ENCODE measurements at places on chromosomes 6 and 20.
A peak's percentile ranks its signal among the peaks of the same experiment; 100 is the strongest.

DNA sequence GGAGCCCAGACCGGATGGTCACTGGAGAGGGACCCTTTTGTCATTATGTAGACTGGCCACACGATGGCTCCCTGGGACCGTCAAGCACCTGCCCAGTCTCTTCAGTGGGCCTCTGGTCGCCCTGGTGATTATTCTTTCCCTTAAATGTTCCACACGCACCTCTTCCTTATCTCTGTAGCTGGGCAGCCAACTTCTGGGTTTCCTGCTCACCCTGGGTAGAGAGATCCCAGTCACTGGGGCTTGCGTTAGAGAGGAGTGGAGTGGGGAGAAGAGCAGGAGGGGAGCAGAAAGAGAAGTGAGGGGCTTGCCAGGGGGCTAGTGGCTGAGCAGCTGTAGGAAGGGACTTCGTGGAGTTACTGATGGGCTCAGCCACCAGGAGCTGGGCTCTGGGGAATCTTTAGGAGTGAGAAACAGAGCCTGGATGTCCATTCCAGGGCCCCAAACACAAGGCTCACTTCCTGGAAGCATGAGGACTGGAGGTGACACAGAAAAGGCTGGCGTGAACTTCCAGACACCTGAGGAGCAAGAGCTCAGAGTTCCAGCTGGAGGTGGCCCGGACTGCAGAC, 150.1 kb downstream of the DHX35 start:
- peak; percentile 55 for DNase-seq

DNA sequence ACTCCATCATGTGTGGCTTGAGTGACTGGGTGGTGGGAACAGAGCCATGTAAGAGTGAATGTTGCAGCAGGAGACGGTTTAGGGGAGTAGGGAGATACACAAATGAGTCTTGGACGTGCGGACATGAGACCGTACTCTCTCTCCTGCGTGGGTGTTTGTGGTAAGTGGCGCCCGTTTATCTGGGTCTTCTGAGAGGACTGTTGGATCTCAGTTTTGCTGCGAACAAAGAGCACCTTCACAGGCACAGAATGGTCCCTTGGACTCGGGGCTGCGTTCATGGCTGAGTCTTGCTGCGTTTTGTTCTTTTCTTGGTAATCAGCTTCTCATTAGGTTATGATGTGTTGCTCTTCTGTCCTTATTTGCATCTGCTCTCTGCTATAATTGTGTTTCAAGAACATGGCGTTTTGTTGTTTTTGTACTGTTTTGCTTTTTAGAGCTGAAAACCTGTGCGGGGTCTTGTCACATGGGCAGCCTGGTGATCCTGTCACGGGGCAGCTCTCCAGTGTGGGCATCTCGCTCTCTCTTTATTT, 28.5 kb downstream of the STK35 start:
- DNase-seq: no peak

GRCh38 chr20:40589581-40589980, 99.5 kb downstream of the MAFB start:
- DNase-seq: no peak

GRCh38 chr6:131258010-131258652, 122.9 kb downstream of the AKAP7 start:
- no peak for DNase-seq

DNA sequence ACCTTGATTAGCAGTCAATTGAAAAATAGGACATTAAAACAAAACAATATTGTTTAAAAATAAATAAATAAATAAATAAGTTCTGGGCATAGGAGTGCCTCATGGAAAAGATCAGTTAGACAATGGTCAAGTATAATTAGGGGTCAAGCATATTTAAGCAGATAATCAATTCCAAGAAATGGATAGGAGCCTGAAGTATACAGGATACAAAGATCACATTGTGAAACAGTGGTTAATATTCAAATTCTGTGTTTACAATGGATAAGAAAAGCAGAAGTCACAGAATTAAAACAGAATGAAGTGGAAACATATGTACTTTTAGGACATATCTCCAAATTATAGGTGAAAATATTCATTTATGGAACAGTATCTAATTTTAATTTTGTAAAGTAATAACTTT, 1028.6 kb upstream of the CITED2 start:
- no peak for DNase-seq

GRCh38 chr6:156283091-156283490, 494.1 kb upstream of the ARID1B start:
- DNase-seq: no peak

DNA sequence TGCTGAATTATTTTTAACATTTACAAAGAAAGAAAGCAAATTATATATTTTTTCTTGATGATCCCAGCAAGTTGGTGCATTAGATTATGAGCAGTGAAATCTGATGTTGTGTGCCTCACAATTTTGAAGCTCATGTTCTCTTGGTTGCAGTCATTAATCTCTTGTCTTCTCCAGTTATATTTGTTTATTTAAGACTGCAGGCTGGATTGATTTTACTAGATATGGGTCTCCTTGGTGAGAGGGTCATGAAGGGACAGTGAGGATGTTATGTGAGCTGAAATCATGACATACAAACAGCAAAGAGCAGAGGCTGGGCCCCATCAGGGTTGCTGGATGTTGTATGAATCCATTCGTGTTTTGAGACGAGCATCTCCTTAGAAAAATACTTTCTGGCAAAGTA, 64.2 kb upstream of the AKIRIN2 start:
- no peak for DNase-seq

DNA sequence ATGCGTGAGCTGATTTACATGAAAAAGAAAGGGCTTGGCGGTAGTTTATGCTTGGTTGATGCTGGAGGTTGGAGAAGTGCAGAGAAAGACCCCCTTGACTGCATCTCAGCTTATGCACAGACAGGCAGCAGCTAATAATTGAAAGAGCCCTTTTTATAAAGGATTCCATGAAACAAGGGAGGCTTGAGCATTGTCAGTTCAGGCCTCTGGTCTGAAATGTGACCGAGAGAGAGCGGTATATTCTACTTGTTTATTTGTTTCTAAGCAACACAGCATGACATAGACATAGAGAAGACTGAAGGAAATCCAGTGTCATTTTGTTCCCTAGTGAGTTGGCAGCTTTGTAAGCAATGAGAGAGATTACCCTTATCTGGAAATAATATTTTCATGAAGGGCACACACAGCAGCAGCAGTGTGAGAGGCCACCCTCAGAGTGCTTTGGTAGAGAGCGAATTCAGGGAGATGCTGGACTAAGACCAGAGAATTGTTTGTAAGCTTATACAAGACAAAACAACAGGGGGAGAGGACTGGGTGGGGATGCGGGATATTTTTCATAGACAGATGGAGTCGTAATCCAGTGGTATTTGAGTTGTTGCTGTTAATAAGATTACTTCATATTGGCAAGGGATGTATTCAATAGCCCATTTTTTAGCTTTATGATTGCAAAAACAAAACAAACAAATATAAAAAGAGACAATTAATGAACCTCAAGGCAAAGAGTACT, 34.6 kb upstream of the LAMA2 start:
- DNase-seq: no peak

GRCh38 chr6:12297363-12298016, 7.3 kb downstream of the EDN1 start:
- DNase-seq: no peak

GRCh38 chr20:42152575-42152974, 534.4 kb upstream of the CHD6 start:
- DNase-seq: no peak

DNA sequence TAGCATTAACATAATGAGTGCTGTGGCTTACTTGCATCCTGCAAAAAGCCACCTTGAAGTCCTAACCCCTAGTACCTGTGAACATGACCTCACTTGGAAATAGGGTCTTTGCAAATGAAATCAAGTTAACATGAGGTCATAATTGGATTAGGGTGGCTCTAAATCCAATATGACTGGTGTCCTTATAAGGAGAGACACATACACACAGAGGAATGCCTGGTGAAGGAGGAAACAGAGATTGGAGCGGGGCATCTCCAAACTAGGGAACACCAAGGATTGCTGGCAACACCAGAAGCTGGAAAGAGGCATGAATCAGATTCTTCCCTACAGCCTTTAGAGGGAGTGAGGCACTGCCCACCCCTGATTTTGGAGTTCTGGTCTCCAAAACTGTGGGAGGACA, 17.6 kb upstream of the RPS6KA2 start:
- DNase-seq: no peak

GRCh38 chr20:47761482-47762047, 23.7 kb downstream of the SULF2 start:
- no peak for DNase-seq

DNA sequence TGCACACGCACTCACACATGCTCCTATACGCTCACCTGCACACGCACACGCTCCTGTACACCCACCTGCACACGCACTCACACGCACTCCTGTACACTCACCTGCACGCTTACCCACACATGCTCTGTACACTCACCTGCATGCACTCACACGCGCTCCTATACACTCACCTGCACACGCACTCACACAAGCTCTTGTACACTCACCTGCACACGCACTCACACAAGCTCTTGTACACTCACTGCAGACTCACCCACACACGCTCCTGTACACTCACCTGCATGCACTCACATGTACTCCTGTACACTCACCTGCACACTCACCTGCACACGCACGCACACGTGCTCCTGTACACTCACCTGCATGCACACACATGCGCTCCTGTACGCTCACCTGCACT, 22.0 kb upstream of the TAF4 start:
- DNase-seq: no peak

DNA sequence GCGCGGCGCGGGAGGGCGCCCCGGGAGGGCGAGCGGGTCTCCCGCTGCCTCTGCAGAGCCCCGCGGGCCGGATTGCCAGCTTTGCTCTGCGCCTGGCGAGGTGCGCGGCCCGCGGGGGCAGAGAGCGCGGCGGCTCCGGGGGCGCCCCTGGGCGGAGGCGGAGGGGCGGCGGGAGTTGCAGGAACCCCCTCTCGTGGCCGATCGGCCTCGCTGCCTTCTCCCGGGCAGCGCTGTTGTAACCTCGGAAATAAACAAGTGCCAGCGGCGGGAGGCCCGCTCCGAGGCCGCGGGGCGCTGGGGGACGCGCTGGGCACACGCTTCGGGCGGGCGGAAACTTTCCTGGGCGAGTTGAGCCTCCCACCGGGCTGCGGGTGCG, 1.2 kb downstream of the CDH4 start:
- peak; percentile 37 for DNase-seq

- no peak for DNase-seq
Measured at GRCh38 chr6:157853018-157853805, 30.2 kb downstream of the SNX9 start.

GRCh38 chr6:37669887-37670437, 27.7 kb downstream of the MDGA1 start:
- DNase-seq: no peak

GRCh38 chr6:52574709-52575501, 2.0 kb downstream of the TRAM2 start:
- peak; percentile 13 for DNase-seq

GRCh38 chr20:7859356-7859802, 80.9 kb downstream of the HAO1 start:
- DNase-seq: peak; percentile 71

DNA sequence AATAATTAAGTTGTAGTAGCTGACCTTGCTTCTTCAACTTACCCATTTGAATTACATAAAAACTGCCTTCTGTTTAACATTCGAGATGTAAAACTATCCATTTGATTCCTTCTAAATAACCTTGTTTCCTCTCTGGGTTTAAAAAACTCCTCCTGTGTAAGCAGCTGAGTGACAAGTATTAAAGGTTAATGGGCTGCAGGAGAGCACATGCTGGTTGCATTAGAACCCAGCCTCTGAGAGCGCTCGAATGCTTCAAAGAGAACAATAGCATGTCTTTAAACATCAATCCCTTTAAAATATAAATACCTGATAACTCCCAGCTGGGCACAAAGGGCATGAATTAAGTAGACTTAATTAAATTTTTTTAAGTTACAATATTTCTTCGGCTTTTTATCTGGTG, 215.8 kb downstream of the EYA4 start:
- no peak for DNase-seq

GRCh38 chr6:108476376-108476775, 84.3 kb upstream of the FOXO3 start:
- no peak for DNase-seq

DNA sequence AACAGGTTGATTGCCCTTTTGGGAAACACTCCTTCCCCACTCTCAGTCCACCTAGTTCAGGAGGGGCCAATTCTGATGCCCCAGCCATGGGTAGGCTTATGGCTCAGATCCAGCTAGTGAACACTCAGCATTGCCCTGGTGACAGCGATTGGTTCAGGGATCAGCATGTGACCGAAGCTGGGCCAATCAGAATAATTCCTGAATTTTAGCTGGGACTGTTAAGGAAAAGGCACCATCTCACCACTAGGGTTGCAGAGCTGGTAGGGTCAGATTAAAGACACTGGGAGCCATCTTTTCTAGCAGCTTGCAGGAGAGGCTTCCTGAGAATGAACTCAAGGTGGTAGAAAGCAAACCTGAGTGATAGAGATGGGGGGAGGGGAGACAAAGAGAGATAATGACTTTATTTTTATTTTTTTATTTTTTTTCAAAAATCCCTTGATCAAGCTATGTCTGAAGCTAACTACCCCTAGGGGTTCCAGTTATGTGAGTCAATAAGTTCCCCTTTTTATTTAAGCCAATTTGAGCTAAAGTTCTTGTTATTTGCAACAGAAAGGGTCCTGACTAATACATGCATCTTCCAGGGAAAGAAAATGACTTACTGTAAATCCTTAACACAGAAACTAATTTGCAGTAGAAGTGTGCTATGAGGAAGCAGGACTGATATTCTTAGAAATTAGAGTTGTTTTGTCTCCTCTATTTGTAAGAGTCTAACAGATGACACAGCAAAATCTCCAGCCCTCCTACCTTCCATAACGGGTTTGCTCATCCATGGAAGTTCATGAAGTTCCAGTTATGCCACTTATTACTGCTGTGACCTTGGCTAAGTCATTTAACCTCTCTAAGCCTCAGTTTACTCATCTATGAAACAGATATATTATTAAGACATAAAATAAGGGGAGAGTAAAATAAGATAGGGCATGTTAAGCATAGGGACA, 44.7 kb downstream of the EYA2 start:
- no peak for DNase-seq

GRCh38 chr6:149489967-149490366, 5.2 kb upstream of the ZC3H12D start:
- no peak for DNase-seq

- DNase-seq: peak; percentile 39
Measured at GRCh38 chr6:160930547-160931377, 60.8 kb upstream of the MAP3K4 start.

- DNase-seq: no peak
Measured at GRCh38 chr6:55130806-55131324, 43.5 kb upstream of the HCRTR2 start.

DNA sequence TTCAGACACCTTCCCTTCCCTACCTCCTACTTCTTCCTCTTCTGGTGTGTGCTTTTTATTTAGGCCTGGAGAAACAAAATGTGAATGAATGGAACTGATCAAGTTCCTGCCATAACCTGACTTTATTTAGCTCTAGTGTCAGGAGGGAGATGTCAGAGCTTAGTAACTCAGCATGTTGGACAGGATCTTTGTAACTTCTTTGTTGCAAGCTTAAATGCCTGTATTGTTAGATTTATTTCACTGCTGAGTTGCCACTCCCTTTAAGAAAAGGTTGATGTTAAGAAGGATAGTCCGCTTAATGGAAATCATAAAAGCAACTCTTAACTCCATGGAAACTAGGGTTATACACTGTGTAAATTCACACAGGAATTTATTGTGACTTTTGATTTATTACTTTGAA, 2.2 kb downstream of the FAM120B start:
- DNase-seq: no peak
